ENCODE measurements at places on chromosomes 13 and 19.

- DNase-seq = no peak
These were observed 43.0 kb downstream of the METTL21C start for GRCh38 chr13:102651892-102652291.

GRCh38 chr13:99960663-99961311 is 10.8 kb downstream of the ZIC5 start:
- DNase-seq = no peak

DNA sequence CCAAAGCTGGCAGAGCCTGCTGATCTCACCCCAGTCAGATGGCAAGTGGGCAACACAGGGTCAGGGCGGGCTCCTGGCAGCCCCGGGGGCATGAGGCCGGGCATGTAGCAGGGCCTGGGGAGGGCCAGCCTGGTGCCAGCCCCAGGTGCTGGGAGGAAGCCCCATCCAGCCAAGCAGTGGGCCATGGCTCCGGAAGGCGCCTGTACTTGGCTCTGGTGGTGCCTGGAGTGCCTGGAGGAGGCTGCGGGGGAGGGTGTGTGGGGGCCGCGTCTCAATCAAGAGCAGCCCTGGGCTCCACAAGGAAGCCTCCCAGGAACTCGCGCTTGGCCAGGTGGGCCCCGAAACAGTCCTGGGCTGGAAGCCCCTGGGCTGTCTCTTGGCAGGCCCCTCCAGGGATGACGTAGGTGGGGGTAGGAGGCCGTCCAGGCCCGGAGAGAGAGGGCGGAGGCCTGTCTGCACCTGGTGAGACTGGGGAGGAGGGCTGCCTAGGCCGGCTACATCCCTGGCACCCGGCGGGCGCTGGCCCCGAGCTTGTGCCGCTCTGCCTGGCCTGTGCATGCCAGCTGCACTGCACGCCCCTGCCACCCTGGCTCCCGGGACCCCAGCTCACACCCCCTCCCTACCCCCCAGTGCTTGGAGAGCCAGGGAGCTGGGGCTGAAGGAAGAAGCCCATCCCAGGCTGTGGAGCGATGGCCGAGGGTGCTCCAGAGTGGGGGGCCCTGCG is 45.9 kb downstream of the COMP start:
- no peak for DNase-seq

GRCh38 chr19:21698215-21698614 is 69.2 kb downstream of the ZNF100 start:
- DNase-seq = no peak

- no peak for DNase-seq
These were observed 22.5 kb upstream of the MYCBP2 start for GRCh38 chr13:77349365-77349764.

DNA sequence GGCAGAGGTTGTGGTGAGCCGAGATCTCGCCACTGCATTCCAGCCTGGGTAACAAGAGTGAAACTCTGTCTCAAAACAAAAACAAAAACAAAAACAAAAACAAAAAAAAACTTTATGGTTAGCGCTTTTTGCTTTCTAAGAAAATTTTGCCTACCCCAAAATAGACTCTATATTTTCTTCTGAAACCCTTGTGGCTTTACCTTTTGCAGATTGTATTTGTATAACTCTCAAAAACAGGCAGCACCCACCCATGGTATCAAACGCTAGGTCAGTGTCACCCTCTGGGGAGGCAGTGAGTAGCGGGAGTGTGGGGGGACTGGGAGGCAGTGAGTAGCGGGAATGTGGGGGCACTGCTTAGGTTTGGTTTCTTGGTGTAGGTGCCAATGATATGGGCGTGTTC is 7.5 kb upstream of the SLC39A3 start:
- no peak for DNase-seq

GRCh38 chr13:40979232-40979631 is 39.9 kb downstream of the ELF1 start:
- no peak for DNase-seq

GRCh38 chr13:82257790-82258507 is 1624.3 kb downstream of the SLITRK1 start:
- DNase-seq = no peak

DNA sequence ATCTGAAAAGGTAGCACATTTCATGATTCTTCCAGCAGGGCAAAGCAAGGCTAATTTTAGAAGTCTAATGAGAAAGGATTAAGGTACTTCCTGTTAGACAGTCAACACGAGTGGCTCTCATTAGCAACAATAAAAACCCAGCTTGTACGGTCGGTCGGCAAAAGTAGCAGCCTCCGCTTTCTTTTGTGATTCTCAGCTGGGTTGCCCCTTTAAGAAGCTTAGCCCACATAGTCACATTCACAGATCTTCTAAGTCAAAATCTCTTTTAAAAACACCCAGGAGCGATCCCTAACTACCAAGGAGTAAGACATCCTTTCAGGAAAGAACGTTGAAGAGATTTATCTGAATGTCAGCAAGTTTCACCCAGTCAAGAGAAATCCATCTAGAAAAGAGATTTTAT is 684.8 kb downstream of the DIAPH3 start:
- no peak for DNase-seq

DNA sequence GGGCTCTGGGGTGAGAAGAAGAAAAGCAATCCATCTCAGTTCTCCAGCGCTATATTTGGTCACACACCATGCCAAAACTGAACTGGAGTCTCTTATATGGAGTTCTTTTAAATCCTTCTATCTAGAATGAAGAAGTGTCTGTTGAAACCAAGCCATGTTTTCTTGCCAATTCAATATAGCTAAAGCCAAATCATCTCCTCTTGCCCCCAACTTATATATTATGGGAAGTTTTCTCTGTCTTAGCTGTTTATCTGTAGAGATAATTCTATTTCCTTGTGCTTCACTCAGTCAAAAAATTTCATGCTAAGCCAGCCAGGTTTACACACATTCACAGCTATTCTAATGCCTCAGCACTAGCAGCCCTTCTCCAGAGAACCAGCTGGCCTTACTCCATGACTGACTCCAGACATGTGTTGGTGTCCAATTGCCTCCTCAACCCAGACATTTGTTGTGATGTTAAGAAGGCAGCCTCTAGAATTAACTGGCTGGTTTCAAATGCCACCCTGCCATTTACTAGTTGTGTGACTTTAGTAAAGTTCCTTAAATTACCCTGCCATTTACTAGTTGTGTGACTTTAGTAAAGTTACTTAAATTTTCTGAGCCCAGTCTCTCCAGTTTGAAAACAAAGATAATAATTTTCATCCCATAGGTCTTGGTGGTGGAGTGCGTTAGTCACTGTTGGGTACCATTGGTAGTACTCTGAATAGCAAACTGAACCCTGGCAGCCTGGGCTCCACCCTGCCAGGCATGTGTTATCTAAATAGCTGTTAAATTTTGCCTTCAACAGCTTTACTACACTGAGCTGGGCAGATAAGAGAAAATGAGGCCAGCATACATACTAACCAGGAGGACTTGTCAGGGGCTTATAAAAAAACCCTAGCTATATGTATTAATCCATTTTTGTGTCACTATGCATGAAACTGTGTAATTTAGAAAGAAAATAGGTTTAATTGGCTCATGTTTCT is 525.1 kb downstream of the LMO7 start:
- no peak for DNase-seq

DNA sequence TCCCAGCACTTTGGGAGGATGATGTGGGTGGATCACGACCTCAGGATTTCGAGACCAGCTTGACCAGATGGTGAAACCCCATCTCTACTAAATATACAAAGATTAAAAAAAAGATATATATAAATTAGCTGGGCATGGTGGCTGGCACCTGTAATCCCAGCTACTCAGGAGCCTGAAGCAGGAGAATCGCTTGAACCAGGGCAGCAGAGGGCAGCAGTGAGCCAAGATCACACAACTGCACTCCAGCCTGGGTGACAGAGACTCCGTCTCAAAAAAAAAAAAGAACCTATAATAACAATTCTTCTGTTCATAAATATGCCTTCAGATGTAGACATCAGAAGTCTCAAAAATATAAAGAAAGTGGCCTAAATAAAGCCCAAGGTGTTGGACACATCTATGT is 7.6 kb downstream of the ZNF737 start:
- DNase-seq = no peak

DNA sequence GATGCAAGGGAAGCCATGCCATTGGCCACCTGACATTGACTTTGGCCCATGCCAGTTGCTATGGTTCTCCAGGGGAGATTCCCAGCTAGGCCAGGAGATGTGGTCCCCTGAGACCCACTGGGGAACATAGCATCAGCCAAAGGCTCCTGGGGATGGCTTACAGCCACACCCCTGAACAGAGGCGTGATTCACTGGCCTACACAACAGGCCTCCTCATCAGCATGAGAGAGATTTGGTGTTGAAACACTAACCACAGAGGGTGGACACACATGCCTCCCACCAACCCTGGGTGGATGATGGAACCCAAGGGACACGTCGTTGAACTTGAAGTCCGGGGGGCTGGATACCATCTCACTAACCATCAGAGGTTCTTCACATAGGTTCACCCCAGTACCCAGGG is 14.4 kb downstream of the IQCN start:
- no peak for DNase-seq

GRCh38 chr19:18338541-18338940 is 1.9 kb upstream of the PGPEP1 start:
- DNase-seq = no peak

- no peak for DNase-seq
These were observed 109.9 kb downstream of the OLFM4 start for GRCh38 chr13:53138376-53139036.

- no peak for DNase-seq
These were observed 24.3 kb downstream of the C13orf46 start for GRCh38 chr13:113949546-113949945.

GRCh38 chr13:72113076-72113475 is 246.1 kb upstream of the DACH1 start:
- DNase-seq = no peak

DNA sequence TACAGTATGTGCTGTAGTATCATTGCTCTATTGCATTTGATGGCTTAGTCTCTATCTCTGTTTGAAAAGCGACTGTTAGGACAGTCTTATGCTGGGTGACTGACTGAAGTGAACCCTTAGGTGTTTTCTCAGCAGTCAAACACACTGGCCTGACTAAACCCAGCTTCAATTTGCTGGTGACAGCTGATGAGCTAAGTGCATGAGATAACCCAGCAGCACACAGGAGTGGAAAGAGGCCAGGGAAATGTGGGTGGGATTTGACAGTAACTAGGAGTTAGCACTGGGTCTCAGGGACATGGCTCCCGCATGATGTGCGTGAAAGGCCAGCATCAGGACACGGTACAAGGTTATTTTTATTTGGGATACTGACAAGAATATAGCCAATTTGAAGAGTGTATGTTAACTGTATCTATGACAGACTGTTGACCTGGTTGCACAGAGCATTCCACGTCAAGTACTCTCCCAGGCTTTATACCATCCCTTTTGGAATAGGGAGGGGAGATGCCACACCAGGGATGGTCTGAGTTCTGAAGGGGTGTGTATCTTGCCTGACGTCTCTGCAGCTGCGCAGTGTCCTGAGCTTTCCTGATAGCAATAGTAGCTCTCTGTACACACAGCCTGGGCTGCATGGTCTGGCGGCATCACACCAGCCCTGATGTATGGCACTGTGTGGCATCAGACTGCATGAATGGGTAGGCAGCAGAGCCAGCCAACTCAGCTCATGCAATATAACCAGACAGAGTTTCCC is 144.8 kb downstream of the FLT1 start:
- DNase-seq = no peak

DNA sequence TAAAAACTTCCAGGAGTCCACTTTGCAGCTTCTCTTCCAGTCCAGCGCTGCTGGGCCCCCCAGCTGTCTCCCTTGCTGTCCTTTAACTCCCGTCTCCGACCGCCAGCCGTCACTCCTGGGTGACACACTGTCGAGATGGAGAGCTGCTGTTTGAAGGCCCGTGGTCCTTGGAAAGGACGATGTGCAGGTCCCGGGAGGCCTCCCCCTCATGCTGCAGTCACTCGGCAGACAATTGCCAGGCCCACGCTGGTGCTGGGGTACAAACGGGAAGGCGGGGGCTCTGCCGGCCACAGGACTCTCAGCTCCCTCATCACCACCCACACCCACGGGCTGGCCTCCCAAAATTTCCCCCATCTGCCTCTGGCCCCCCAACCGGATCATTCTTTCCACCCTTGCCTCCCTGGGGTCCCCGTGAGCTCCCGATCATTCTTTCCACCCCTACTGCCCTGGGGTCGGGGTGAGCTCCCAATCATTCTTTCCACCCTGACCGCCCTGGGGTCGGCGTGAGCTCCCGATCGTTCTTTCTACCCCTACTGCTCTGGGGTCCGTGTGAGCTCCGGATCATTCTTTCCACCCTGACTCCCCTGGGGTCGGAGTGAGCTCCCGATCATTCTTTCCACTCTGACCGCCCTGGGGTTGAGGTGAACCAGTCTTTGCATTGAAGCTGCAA is 16.0 kb upstream of the ZNF554 start:
- no peak for DNase-seq

GRCh38 chr13:30158774-30159445 is 148.4 kb downstream of the KATNAL1 start:
- no peak for DNase-seq

DNA sequence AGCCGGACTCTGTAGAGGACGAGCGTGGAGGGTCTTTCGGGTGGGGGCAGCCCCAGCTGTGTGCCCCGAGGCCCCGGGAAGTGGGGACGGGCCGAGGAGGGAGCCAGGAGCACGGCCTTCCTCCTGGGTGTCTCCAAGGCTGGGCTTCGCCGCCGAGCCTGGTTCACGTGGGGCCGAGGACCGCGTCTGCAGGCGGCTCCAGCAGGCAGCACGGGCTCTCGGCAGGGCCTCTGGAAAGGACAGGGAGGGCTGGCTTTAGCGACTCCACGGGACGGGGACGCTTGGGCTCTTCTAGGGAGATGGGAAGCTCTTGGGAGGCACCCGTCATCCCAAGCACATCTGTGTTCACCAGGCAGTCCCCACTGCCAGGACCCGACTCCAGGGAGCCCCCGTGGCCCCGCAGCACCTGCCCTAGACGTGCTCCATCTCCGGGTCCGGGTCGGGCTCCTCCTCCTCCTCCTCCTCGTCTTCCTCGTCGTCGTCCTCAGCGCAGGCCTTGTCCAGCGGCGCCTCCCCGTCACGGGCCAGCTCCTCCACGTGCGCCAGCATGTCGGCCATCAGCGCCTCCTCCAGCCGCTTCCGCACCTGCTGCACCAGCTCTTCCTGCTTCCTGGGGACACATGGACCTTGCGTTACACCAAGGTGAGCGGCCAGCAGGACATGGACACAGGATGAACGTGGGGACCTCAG is 9.9 kb upstream of the MEX3D start:
- no peak for DNase-seq

DNA sequence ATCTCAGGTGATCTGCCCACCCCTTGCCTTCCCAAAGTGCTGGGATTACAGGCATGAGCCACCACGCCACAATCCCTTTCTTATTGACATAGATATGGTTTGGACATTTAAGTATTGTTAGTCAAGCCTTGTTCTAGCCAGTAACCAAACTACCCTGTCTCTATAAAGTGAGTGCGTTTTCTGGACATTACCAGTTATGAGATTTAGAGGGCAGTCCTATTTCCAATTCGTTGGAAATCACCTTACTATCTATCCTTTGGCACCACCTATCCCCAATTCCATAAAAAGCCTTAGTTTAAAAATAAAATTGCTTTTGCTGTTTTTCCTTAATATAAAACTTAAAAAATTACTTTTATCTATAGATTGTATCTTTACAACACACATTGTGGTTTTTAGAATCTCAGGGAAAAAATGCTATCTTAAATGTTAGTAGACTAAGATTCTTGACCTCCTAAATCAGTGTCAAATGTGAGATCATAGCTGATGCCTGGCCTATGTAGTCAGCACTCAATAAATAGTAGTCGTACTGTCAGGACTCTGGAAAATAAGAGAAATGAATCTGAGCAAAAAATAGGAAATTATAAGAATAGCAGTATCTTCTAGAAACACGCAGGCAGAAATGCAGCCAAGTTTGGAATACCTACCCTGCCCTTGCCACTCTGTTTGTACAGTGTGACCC is 57.0 kb downstream of the NUFIP1 start:
- DNase-seq = no peak

All from GM20000 (cell line).